Thymus (tissue), 14 donors: ENCODE measurements at places on chromosomes 2 and 18. TPM values are rescaled to one million over a fixed set of nuclear protein-coding genes. Genes with fewer than 3 reads are reported as not detected.

GRCh38 chr2:189608795-189609422 lies 28.3 kb upstream of the SLC40A1 start:
- H3K4me3 ChIP-seq, result no peak overlapping the region
- H3K27ac ChIP-seq, result no peak overlapping the region
- H3K4me1 ChIP-seq, result no peaks in the 10 kb centered on the region
- DNase-seq, result no peak
- no peaks in the 10 kb centered on the region for H3K27me3 ChIP-seq

Gene CDH2
- total RNA-seq, result 3.0 TPM

Gene CROCC2
- total RNA-seq, result not detected

DNA sequence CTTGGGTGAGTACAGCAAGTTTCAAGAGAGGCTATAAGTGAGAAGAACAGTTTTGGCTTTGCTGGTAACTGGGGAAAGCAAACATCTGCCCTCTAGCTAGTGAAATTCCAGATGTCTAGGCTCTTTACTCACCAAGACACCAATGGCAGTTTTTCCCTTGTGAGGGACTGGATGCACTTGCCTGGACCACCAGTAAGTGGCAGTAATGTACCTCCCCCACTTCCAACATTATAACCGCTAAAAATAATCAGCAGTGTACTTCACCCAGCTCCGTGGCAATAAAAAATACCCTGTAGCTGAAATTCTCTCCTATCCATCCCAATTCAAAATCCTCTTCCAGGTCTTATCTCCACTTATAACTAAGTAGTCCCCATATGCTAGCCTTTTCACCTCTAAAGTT lies 383.9 kb downstream of the ARHGAP15 start:
- no peaks in the 10 kb centered on the region for H3K4me1 ChIP-seq
- DNase-seq, result peak; percentile 8
- H3K27ac ChIP-seq, result no peak overlapping the region
- H3K27me3 ChIP-seq, result no peaks in the 10 kb centered on the region
- H3K4me3 ChIP-seq, result no peak overlapping the region
- H3K36me3 ChIP-seq, result peaks cover 6% of the 10 kb centered on the region

Gene HAAO
- 4.6 TPM for total RNA-seq

- no peaks in the 10 kb centered on the region for H3K36me3 ChIP-seq
- H3K4me1 ChIP-seq, result peaks cover 6% of the 10 kb centered on the region
- H3K27me3 ChIP-seq, result peaks cover 2% of the 10 kb centered on the region
- no peak overlapping the region for H3K4me3 ChIP-seq
These were observed 105.3 kb downstream of the ZBTB7C start for GRCh38 chr18:48303883-48304282.

GRCh38 chr2:102463160-102463559 lies 9.9 kb upstream of the SLC9A4 start:
- no peaks in the 10 kb centered on the region for H3K4me1 ChIP-seq
- H3K4me3 ChIP-seq, result no peak overlapping the region
- no peak overlapping the region for H3K27ac ChIP-seq
- no peaks in the 10 kb centered on the region for H3K27me3 ChIP-seq
